Left cardiac atrium (tissue), 4 donors: ENCODE measurements at places on chromosomes 12 and 14. TPM values are rescaled to one million over a fixed set of nuclear protein-coding genes. Genes with fewer than 3 reads are reported as not detected.

- DNase-seq = no peak
Observed at GRCh38 chr14:55074662-55075061, 23.2 kb downstream of the MAPK1IP1L start.

DNA sequence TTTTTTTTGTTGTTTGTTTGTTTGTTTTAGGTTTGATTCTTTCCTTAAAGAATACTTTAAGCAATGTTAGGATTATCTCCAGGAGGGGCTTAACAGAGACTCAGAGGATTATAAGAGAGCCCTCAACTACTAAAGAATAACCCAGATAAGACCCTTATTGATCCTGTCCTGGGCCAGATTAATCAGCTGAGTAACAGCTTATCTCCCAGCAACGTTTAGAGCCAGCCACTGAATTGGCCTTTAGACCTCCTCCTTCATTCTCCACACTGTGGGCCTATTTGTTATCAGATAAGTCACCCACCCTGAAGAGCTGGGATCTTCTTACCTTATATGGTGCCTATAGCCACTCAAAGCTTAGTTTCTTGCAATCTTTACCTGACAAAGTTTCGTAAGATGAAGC lies 71.1 kb downstream of the FIGNL2 start:
- DNase-seq = no peak

- DNase-seq = no peak
Observed at GRCh38 chr14:80624581-80624980, 317.0 kb downstream of the CEP128 start.

DNA sequence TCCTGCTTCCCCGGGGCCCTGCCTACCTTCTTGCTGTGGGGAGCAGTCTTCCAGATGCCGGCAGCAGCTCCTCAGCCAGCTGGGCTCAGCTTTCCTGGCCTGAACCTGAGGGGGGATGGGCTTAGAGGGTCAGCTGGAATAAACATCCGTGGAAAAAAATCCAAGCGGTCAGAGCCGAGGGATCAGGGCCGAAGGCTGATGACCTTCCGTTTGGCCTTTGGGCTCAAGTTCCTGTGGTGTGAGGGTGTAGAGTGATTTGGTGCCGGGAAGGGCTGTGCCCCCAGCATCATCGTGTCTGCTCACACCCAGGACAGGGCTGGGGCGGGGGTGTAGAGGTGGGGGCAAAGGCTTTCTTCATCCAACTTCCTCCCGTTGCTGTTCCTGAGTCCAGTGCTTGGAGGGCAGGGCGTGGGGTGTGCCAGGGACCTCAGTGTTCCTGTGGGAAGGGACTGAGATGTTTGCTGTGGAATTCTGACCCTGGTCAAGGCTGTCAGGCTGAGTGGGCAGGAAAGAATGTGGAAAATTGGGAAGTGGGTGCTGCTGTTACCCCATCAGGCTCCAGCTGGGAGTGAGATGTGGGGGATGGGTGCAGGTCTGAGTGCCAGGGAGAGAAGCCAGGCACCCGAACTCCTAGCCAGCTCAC lies 2.6 kb downstream of the SMIM41 start:
- peak; percentile 69 for DNase-seq

DNA sequence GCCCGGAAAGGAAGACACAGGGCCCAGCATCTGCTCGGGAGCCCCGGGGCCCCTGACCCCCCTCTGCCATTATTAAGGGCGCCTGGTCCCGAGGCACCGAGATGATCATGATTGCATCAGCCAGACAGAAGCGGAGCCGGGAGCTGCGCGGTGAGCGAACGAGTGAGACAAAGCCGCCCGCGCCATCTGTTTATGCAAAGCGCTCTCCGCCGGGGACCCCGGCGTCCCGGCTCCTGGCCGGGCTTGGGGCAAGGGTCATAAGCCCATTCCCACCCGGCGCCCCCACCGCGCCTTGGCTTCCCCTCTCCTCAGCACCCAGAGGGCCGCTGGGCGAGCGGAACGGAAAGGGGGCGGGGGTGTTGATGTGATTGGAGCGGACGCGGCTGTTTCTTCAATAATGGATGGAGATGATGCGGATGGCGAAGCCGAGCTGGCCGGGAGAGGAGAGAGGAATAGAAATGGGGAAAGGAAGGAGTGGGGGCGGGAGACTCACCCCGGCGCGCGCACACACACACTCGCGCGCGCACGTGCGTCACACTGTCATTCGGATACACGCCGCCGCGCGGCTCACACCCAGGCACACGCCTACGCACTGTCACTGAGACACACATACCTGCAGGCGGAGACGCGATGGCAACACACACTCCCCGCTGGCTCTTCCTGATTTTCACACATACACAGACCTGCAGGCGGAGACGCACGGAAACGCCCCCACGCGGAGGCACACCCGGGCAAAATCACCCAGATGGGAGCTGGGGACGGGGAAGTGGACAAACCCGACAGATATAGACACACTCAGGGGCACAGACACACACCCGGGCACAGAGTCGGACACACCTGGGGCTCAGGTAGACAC lies 10.7 kb downstream of the STAC3 start:
- DNase-seq = peak; percentile 63

- DNase-seq = no peak
Observed at GRCh38 chr14:29643433-29644211, 284.0 kb downstream of the PRKD1 start.

GRCh38 chr14:76656592-76656991 lies 104.7 kb upstream of the VASH1 start:
- DNase-seq = no peak

DNA sequence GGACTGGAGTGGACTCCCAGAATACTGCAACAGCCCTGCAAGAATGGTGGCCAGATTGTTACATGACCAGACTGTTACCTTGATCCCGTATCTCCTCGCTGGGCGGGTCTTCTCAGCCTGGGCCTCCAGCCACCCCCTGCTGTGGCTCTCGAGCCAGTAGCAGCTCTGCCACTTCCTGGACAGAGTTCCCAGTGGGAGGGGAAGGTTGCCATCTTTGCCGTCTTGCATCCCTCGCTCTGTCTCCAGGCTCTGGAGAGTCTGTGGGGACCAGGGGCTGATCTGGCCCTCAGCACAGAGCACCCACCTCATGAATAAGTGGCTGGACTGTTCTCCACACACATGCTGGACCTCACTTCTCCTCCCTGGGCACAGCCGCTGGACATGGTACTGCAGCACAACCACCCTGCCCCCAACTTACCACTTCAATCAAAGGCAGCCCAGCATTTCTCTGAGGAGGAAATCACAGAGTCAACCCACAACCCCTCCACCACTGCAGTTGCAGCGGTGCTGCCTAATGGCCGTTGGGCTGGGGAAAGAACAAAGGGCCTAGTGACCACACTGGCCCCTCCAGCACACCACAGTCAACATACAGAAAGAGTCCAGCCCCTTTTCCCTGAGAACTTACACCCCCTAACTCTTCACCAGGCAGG lies 6.9 kb upstream of the KLRF1 start:
- DNase-seq = no peak

GRCh38 chr14:95291859-95292542 lies 27.7 kb downstream of the CLMN start:
- peak; percentile 80 for DNase-seq

DNA sequence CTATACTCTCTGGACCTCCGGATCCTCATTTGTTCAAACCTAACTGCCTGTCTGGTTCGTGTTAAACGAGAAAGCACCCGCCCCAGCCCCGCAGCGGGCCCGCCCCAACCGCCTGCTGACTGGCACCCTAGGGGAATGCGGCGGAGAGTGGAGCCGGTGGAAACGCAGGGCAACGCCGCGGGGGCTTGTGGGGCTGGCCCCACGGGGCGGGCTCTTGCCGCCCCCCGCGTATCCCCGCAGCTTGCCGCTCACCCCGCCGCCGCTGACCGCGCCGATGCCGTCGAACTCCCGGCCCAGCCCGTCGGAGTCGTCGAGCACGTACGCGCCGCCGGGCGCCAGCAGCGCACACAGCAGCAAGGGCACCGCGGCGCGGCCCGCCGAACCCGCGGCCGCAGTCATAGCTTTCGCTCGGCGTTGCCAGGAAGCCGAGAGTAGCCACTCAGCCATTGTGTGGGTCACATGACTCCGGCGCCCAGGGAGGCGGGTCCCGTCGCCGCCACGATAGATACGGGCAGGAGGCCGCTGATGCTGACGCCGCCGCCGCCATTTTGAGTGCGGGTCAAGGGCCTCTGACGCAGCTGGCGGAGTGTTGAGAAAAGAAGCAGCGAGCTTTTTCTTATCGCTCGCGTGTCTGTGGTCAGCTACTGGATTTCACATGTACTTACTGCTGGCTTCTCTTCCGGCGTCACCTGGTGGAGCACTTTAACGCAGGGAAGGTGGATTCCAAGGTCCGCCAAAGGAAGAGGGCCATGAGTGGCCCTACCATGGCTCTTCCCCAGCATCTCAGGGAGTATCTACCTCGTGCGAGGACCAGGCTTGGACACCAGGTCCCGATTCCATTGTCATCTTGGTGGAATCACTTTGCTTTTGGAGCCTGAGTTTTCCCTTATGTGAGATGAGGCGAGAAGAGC lies at the start of gene GALC:
Gene GALC, minus strand, starts transcription at position 465 of the 911 bp plus-strand sequence. Its CDS starts 18 bp downstream, at position 447.
- DNase-seq = peak; percentile 98

DNA sequence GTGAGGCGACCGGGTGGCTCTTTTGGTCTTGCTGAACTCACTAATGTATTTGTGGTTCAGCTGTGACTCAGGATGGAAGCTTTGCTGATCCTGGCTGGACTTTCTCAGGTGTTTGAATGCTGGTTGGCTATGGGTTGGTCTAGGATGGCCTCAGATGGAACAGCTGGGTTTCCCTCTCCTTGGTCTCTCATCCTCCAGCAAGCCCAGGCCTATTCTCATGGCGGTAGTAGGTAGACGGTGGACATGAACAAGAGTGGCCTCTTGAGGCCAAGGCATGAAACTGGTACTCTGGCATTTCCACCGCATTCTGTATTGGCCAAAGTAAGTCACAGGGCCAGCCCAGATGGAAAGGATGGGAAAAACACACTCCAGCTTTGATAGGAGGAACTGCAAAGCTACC lies 11.8 kb upstream of the POLR3B start:
- DNase-seq = no peak

Gene PRH2
- not detected for total RNA-seq

Gene FOXN4
- not detected for total RNA-seq

Gene ASPG
- 168 TPM for total RNA-seq

Gene MANSC1
- 18.5 TPM for total RNA-seq

Gene KRT74
- not detected for total RNA-seq

Gene HRK
- total RNA-seq = 0.09 TPM
